Cerebellar nuclear complex (tissue), 1 donor: ENCODE measurements at places on chromosomes 13 and 19.

- no peak for DNase-seq
These were observed 10.8 kb downstream of the GRIK5 start for GRCh38 chr19:42059196-42059595.

GRCh38 chr19:33622505-33622808 lies 704 bp downstream of the CHST8 start:
- no peak for DNase-seq

GRCh38 chr19:49058562-49058961 lies 1.0 kb upstream of the CGB7 start:
- no peak for DNase-seq

- no peak for DNase-seq
These were observed 7.7 kb upstream of the FGF9 start for GRCh38 chr13:21663197-21663596.

- DNase-seq = no peak
These were observed 69.0 kb upstream of the ZNF536 start for GRCh38 chr19:30303131-30303654.

- DNase-seq = no peak
These were observed 2.2 kb upstream of the PDE4A start for GRCh38 chr19:10418235-10418484.
